Activated naive CD4-positive, alpha-beta T cell treated with anti-CD3 and anti-CD28 coated beads, Interleukin-2, amount 50 U/mL, for 16 hours (primary cell): ENCODE measurements at places on chromosomes 3 and 15.

- no peak for DNase-seq
Observed at GRCh38 chr3:2870724-2871333, 239.3 kb downstream of the IL5RA start.

- no peak for DNase-seq
Observed at GRCh38 chr3:192929146-192929545, 11.5 kb upstream of the MB21D2 start.

GRCh38 chr3:104561324-104561723, 805.4 kb upstream of the ALCAM start:
- DNase-seq: no peak

GRCh38 chr3:62567097-62568021, 194.0 kb upstream of the FEZF2 start:
- DNase-seq: no peak

DNA sequence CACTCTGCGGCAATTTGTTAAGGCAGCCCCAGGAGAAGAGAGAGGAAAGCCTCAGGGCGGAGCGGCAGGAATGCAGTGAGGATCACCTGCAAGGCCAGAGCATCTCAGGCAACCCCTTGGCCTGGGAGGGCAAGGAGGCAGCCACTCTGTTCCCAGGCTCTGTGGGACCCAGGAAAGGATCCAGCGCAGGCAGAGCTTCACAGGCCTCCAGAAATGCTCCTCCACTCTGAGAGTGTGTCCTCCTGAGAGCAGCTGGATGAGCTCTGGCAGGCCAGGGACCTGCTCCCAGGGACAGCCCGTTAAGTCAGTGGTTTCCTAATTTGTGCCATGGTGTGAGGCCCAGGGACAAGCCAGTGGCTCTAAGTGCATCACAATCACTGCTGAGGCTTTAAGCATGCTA, 35.2 kb downstream of the RAB6B start:
- no peak for DNase-seq

GRCh38 chr3:183524476-183524875, 31.0 kb downstream of the KLHL6 start:
- no peak for DNase-seq

- no peak for DNase-seq
Observed at GRCh38 chr3:163481738-163482137, 1596.6 kb downstream of the SI start.
